ENCODE measurements at places on chromosomes 3 and 15.

DNA sequence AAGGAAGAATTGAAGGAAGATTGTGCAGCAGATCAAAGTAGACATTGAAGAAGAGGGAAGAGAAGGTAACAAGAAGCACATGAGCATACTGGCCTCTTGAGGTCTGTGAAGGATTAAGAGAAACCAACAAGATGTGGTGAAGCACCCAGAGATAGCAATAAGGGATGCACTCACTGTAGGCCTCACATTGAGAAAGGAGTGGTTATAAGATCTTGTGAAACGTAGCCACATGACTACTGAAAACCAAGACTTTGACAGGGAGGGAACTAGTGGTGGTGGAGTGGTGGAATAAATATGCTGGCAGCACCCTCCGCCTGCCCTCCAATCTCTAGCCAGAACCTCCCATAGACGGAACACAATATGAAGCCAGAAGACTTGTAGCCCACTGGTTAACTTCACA is 651.2 kb downstream of the DIPK2A start:
- DNase-seq = no peak

DNA sequence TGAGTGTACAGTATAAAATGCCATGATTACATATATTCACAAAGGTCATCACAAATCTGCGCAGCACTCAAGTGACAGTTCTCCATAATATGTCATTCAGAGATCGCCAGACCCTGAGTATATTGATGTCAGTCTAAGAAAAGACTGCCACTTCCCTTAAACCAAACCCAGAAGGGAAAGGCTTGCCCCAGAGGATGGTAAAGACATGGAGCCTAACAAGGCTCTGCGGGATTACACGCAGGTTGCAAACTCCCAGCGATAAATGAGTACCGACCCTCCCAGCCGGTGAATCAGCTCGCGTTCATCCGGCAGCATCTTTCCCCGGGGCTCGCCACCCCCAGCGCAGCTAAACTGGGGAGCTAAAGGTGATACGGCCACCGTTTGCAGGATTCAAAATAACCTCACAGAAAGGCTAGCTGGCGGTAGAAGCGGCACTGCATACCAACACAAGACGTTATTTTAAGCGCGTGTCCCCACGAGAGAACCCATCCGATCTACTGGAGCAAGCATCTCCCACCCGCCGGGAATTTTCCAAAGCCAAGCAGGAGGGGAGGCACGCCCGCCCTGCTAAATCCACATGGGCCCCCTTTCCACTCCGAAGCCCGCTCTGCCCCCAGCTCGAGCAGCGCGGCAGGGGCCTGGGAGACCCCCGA is 643 bp downstream of the MYO5A start:
- DNase-seq = no peak

DNA sequence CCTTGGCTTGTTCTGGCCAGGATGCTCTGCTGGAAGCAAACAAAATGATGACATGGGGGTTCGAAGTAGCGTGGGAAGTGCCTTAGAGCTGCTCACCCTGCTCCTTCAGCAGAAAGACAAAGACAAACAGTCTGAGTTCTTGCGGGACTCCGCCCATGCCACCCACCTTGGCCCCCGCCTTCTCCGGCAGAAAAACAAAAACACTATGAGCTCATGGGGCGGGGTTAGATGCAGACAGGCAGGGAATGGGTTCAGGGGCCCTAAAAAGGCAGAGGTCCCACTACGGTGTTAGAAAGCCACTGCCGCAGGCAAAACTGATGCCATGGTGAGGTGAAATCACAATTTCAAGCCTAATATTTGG is 9.7 kb upstream of the NCKIPSD start:
- no peak for DNase-seq

DNA sequence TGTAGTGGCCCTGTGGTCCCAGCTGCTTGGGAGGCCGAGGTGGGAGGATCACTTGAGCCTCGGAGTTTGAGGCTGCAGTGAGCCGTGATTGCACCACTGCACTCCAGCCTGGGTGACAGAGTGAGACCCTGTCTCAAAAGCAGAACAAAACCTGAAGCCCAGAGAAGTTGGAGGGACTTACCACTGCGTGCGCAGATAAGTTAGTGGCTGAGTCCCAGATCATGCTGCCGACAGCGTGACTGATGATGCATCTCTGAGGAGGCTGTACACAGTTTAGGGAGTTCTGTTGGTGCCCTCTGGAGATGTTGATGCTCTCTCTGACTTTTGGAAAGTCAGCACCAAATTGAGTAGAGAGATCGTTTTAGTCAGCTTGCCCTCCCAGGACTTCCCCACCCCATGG is 15.8 kb upstream of the ABTB1 start:
- DNase-seq = no peak

- no peak for DNase-seq
Measured at GRCh38 chr3:112604536-112604935, 36.4 kb downstream of the CCDC80 start.

DNA sequence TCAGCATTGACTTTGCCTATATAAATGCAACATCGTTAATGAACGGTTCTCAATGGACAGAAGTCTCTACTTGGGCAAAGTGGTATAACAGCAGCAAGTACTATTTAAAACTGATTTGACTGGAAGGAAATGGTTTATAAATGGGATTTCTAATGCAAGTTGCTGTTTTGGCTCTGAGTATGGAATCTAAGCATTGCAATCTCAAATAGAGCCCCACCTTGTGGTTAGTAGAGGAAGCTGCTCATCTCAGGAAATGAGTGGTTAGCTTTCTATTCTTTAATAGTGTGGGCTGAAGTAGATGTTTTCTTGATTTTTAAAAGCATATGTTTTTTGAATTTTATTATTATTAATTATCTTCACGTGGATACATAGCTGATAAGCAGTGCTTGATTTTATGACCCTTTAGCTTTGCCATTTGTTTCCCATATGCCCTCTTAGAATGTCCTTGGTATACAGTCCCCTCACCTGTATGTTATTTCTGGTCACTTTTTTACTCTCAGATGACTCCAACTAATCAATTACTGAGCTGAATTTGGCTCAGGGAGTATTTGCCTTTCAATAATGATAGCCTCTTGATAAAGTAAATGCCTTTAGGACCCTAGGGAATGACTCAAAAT is 67.1 kb downstream of the OXSM start:
- DNase-seq = no peak

DNA sequence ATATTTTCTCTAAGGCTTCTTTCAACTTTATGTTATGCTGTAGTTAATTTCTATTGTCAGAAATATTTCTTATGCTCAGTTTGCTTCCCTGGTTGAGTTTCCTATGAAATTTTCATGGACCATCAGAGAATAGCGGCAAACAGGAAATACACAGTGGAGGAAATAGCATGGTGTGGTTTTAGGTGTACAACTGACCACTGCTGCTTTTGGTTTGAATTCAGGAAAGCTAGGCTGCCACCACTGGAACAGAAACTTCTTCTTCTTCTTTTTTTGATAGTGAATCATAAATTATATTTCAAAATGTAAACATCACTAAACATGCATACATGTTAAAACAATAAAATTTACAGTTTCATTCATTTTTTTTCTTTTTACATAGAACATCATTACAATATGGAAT is 316.6 kb upstream of the TGFBR2 start:
- no peak for DNase-seq

- no peak for DNase-seq
Measured at GRCh38 chr15:69557707-69558409, 105.2 kb downstream of the RPLP1 start.

GRCh38 chr3:74434406-74434805 is 180.1 kb downstream of the CNTN3 start:
- no peak for DNase-seq

- no peak for DNase-seq
Measured at GRCh38 chr3:61780016-61780415, 218.6 kb downstream of the PTPRG start.

DNA sequence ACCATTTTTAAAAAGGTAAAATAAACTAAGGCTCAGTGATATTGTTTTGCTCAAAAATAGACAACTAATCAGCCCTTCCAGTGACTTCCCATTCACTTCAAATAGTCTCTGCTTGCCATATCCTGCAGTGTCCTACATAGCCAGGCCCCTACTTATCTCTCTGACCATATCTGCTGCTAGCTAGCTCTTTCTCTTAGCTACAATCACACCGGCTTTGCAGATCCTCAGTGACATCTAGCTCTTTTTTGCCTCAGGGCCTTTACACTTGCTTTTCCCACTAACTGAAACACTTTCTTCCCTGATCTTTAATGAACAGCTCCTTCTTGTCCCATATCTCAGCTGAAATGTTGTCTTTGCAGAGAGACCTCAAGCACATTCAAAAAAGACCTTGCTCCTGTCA is 161.3 kb downstream of the IL5RA start:
- no peak for DNase-seq

- DNase-seq = no peak
Measured at GRCh38 chr3:153714016-153714415, 407.2 kb upstream of the ARHGEF26 start.

GRCh38 chr3:43791246-43791645 is 100.5 kb downstream of the ABHD5 start:
- no peak for DNase-seq

GRCh38 chr3:129988429-129988828 is 13.9 kb downstream of the TRH start:
- no peak for DNase-seq

GRCh38 chr3:22089284-22089683 is 338.3 kb upstream of the ZNF385D start:
- no peak for DNase-seq

DNA sequence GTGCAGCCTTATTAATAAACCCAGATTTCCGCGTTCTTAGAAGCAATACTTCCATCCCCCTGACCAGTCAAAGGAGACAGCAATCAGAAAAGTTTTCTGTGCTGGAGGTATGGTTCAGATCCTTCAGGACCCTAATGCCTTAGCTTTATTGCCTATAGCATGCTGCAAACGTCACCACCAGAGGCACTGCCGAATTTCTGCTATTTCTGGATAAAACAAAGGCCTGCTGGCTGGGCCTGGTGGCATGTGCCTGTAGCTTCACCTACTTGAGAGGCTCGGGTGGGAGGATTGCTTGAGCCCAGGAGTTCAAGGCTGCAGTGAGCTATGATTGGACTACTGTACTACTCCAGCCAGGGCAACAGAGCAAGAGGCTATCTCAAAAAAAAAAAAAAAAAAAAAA is 407.2 kb downstream of the FOXP1 start:
- no peak for DNase-seq

DNA sequence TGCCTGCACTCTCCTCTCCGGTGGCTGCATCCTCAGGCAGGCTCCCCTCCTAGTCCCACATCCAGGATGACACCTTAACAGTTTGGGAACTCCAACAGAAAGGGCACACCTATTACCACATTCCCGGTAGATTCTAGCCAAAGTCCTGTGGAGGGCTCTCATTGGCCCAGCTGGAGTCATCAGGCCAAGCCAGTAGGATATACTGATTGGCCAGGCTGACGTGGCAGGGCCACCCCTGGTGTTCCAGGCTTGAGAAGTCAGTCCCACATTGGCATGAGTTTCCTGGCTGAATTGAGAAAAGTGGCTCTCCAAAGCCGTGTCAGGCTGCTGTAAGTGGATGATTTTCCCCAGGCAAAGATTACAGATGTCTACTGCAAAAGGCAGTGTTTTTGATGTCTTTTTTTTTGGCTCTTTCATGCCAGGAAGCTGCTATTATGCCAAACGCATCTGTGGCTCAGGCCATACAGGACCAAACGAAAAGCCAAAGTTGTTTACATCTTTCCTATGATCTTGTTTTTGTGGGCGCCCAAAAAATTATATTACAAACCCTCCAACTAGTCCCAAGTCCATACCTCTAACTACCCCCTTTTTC is 6.6 kb upstream of the BLM start:
- DNase-seq = peak; percentile 33

GRCh38 chr15:28165791-28166190 is 66.7 kb upstream of the OCA2 start:
- no peak for DNase-seq

DNA sequence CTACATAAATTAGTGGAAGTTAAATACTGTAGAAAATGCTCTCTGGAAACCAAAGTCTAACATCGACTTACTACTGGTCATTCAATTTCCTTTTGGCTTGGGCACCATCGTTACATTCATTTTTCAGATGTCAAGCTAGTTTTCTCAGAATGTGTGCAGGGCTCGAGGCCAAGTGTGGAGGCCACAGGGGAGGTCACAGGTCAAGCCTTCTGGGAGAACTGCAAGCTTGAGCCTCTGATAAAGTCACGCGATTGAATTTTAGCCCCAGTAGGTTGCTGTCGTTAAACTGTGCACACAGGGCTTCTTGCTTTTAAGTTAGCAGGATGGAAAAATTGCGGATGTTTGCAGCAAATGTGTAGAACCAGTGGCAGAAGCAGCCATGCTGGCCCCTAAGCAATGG is 182.2 kb downstream of the APBA2 start:
- no peak for DNase-seq

- DNase-seq = no peak
Measured at GRCh38 chr3:35335703-35336102, 303.6 kb upstream of the ARPP21 start.

GRCh38 chr3:125440970-125441369 is 65.8 kb upstream of the ZNF148 start:
- no peak for DNase-seq

DNA sequence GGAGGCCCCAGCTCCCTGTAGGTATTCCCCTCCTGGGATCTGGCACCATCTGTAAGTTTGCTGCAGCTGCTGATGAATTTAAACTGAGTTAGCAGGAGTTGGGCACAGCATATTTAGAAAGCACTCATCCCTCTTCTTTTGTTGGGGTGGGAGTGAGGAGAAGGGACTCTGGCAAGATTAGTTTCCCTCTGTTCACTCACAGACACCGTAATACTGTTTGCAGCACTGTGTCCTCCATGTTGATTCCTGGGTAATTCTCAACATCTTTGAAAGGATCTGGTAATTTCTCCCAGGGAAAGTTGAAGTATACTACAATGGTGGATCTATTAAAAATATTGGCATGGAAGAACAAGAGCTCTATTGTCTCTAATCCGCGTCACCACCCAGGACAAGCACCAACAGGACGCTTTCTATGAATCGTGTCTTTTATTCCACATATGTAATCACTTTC is 173.3 kb downstream of the RBMS3 start:
- DNase-seq = no peak

- no peak for DNase-seq
Measured at GRCh38 chr15:70795311-70795665, 31.9 kb upstream of the UACA start.

DNA sequence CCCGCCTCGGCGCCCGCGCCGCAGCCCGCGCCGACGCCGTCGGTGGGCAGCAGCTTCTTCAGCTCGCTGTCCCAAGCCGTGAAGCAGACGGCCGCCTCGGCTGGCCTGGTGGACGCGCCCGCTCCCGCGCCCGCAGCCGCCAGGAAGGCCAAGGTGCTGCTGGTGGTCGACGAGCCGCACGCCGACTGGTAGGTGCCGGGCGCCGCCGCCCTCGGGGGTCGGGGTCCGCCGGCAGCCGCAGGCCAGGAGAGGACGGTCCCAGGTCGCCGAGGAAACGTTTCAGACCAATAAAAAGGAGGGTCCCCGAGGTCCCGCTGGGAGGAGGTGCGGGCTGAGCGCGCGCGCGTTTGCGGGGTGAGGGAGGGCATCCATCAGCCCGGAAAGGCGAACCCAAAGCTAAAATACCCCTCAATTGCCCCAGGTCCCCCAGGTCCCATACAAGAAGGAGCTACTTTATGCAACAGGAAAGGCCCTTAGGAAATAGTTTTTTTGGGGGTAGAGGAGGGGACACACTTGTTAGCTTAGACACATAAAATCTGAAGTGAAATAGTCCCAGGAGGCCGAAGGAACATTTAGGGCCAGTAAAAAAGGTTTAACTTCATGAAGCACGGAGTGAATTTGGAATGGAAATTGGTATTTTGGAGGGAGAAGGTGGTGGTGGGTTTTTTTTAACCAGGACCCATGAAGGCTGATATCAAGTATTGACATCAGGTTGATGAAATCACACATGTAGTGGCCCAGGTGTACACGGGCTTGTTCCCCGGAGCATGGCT is 739 bp downstream of the SYN2 start:
- DNase-seq = no peak

GRCh38 chr3:66756468-66757036 is 241.6 kb upstream of the KBTBD8 start:
- DNase-seq = no peak
